ENCODE measurements at places on chromosomes 3 and 15. TPM values are rescaled to one million over a fixed set of nuclear protein-coding genes. Genes with fewer than 3 reads are reported as not detected.

DNA sequence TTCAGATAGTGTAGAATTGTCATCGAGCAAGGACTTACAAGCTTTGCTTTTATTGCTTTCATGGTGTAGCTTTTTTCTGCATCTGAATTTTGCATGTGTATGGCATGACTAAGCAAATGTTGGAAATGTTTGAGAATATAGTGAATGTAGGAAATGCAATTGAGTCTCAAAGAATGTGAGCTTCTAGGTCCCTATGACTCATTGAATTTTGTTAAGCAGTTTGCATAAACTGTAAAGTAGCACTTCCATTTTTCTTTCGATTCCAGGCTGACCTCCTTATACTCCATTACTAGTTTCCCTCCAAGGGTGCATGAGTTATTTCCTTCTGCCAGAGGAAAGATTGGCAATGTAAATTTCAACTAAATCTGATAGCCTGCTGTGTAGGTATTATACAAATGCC lies 619.2 kb downstream of the DIPK2A start:
- peak; percentile 53 for DNase-seq

- peak; percentile 15 for DNase-seq
Observed at GRCh38 chr3:103672346-103672745, 1237.5 kb downstream of the ZPLD1 start.

GRCh38 chr15:62248277-62248984 lies 83.3 kb upstream of the C2CD4B start:
- peak; percentile 52 for DNase-seq

GRCh38 chr15:90497912-90498311 lies 31.8 kb upstream of the CRTC3 start:
- no peak for DNase-seq

CLRN1 gene
- total RNA-seq: not detected

GRCh38 chr3:16252243-16252978 lies 12.3 kb downstream of the DPH3 start:
- DNase-seq: peak; percentile 24

GRCh38 chr3:189587664-189588040 lies 43.5 kb upstream of the TP63 start:
- no peak for DNase-seq

Measured in M059J (cell line).